ENCODE measurements at places on chromosomes 16 and 17.

DNA sequence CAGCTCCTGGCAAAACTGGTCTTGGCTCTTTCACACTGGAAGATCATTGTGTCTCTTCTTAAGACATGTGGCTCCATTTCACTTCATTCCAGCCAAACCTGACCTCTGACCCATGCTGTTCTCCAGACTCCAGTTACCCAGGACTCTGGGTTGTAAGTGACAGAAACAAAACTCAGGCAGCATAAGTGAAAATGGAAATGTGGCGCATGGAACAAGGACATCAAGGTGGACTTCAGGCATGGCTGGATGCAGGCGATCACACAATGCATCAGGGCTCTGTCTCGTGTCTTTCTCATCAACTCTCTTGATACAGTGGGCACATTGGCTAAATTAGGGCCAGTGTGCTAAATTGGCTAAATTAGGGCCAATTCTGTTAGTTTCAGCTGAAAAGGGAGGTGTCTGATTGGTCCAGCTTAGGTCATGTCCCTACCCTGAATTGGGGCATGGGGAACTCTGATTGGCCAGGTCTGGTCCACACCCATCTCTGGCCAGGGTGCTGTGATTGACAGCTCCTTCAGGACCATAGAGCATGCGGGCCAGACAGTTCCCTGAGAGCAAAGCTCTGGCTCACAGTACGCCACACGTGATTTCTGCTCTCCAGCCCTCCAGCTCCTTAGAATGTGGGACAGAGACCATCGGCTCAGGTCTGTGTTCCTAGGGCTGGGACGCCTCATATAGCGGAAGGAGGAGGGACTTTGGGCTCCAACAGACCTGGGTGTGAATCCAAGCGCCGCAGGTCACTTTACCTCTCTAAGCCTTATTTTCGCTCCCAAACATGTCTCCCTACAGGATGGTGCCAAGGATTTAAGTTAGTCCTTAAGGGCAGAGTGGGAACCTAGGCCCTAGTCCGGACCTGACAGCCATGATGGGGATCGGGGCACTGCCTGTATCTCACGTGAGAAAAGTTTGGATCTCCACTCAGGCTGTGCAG, 17.5 kb downstream of the SOCS1 start:
- no peak for DNase-seq

- no peak for DNase-seq
Observed at GRCh38 chr17:41777574-41778188, 8.8 kb downstream of the JUP start.

DNA sequence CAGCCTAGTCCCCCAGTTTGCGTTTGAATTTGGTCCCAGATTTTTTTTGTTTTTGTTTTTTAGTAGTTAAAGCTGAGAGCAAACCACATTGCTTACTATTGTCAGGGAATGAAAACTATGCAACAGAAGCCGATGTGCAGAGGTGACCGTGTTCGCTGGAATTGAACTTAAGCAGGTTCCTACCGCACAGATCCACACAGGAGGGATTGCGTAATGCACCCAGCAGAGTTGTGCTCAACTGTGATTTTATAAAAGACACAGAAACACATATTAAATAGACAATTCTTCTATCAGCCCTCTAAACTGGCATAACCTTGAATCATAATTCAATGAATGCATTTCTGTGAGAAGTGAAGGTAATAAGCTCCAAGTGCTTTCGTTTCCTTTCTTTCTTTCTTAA, 443.0 kb downstream of the WWOX start:
- DNase-seq = no peak

- no peak for DNase-seq
Observed at GRCh38 chr16:84785843-84786581, 33.8 kb upstream of the CRISPLD2 start.

GRCh38 chr17:2695243-2695960, 16.2 kb downstream of the CLUH start:
- no peak for DNase-seq

- no peak for DNase-seq
Observed at GRCh38 chr17:45092911-45093430, 31.9 kb downstream of the NMT1 start.

- peak; percentile 59 for DNase-seq
Observed at GRCh38 chr16:57145046-57146021, 40.5 kb downstream of the PSME3IP1 start.

DNA sequence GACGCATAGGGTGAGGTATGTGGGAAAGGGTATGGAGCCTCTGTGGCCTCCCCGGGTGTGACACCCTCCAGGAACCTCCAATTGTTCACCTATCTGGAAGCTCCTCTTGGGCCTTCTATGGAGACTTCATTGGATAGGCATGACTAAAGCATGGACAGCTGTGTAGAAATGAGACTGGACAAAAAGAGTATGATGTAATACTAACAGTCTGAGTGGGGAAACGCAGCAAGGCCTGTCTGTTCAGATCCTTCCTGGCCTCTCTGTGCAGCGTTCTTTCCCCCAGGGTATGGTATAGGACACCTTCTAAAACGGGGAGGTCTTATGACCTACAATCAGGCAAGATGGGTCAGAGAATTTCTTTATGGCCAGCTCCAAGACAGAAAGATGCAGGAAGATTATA, 30.7 kb upstream of the CCNF start:
- no peak for DNase-seq

GRCh38 chr16:2147981-2148671, at the start of gene RAB26:
TSS of gene RAB26 (plus strand) at chr16:2148625. CDS start at chr16:2148784, 159 bp downstream.
- DNase-seq = peak; percentile 81
